Stimulated activated CD8-positive, alpha-beta memory T cell treated with anti-CD3 and anti-CD28 coated beads, Interleukin-7, amount 100 ng/mL, for 4 hours (primary cell): ENCODE measurements at places on chromosomes 4 and X.

DNA sequence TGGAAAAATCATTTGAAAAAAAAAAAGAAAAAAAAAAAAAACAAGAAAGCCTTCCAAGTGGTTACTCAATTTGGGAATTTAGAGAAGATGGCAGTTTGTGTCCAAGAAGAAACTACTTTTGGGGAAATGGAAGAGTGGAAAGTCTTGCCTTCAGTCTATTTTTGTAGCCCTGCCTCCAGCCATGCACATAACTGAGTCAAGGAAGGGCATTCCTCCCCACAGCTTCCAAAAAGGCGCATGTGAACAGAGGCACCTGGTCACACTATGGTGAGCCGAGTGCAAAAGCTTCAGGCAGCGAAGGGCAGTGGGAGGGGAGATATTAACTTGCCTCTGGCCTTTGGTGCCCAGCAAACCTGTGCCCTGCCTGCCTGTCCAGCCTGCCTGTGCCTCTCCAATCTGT, 163.7 kb downstream of the SMIM20 start:
- DNase-seq, result no peak

GRCh38 chr4:152693871-152694270, 14.1 kb upstream of the TMEM154 start:
- no peak for DNase-seq

GRCh38 chr4:109494563-109494962, 60.9 kb downstream of the SEC24B start:
- no peak for DNase-seq

GRCh38 chr4:159042097-159042605, 60.7 kb upstream of the RAPGEF2 start:
- DNase-seq, result no peak

DNA sequence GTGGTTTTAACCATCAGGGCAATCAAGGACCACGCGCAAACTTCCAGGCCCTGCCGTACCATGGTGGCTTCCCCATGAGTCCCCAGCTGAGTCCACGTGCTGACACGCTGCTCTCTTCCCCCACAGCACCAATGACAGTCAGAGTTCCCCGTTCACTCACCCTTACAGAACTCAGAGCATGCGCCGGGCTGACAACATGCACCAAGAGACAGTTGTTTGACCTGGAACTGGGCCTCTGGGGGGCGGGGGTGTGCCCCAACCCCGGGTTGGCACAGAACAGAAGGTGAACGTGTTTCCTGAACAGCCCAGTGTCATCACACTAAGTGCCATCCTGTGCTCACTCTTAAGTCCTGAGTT, 29.4 kb downstream of the IRF2 start:
- peak; percentile 12 for DNase-seq

DNA sequence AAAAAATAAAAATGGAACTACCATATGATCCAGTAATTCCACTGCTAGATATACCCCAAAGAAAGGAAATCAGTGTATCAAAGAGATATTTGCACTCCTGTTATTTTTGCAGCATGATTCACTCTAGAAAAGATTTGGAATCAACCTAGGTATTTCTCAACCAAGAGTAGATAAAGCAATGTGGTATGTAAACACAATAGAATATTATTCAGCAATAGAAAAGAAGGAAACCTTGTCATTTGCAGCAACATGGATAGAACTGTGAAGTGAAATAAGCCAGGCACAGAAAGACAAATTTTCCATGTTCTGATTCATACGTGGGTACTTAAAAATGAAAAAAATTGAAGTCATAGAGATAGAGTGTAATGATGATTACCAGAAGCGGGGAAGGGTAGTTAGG, 362.3 kb upstream of the EPHA5 start:
- no peak for DNase-seq

GRCh38 chr4:74618659-74619058, 173.7 kb downstream of the AREG start:
- no peak for DNase-seq

DNA sequence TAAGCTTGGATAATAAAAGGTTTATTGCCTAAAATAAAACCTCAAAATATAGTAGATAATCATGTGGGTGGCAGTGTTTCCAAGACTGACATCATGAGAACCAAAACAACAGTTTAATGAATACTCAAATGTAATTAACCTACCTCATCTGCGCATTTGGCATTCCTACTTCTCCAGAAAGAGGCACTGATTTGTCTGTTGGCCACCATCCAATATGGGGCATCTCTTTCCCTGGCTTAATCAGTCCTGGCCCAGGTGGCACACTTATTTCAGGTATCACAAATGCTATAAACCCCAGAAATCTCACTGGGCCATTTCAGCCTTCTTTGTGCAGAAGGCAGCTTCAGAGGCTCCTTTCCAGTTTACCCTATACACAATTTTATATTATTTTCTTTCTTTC, 192.2 kb downstream of the COMMD8 start:
- no peak for DNase-seq

- DNase-seq, result no peak
Observed at GRCh38 chrX:87105131-87105530, 412.5 kb upstream of the KLHL4 start.

DNA sequence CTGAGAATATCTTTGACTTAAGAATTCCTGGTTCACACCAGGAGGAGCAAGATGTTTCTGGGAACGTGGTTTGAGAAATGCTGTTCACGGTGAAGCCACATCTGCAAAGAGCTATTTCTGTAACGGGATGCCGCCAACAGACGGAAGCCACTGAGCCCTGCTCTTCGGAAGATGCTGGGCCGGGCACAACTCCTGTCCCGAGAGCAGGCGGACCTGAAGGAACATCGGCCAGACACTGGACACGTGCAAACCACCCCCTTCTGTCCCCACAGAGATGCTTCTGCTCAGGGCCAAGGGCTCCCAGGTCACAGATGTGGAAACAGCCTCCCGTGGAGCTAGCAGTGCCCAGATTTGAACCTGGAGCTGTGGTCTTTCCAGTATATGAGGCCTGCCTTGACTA, 24.3 kb downstream of the HMX1 start:
- no peak for DNase-seq

GRCh38 chr4:147736458-147736857, 4.6 kb downstream of the ARHGAP10 start:
- DNase-seq, result no peak

- no peak for DNase-seq
Observed at GRCh38 chrX:54237014-54237413, 54.0 kb upstream of the FAM120C start.

GRCh38 chr4:95513022-95513421, 35.8 kb downstream of the UNC5C start:
- no peak for DNase-seq

DNA sequence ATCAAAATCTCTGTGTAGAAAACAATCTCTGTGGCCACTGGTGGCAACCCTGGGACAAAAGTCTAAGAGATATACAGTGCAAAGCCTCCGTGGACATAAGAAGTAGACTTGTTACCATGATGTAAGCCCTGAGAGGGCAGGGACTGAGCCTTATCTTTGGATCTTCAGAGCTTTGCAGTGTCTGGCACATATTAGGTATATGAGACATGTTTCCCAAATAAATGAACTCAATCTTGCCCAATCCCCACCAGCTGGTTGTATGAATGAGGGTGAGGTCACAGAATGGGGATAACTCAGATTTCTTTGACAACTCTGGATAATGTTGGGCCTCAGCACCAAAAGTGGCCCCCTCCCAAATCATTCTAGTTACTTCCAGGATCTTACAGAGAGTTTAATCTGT, 511.4 kb upstream of the DIPK2B start:
- no peak for DNase-seq

GRCh38 chrX:8653956-8654355, 78.0 kb downstream of the ANOS1 start:
- no peak for DNase-seq

DNA sequence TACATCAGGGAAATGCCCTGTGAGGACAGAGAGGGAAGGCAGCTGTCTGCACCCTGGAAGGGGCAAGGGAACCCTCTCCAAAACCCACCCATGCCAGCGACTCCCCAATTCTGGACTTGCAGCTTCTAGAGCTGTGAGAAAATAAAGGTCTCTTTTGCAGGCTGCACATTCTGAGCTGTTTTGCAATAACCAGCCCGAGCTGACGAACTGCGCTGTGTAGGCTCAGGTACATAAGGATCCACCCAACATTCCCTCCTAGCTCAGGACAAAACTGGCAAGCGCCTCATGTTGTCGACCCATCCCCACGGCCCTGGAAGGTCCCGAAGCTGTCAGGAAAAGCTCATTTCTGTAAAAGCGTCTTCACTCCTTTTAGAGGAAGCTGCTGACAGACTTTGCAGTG, 271.8 kb downstream of the CRLF2 start:
- no peak for DNase-seq

- no peak for DNase-seq
Observed at GRCh38 chr4:56480691-56481090, 13.3 kb downstream of the SRP72 start.

DNA sequence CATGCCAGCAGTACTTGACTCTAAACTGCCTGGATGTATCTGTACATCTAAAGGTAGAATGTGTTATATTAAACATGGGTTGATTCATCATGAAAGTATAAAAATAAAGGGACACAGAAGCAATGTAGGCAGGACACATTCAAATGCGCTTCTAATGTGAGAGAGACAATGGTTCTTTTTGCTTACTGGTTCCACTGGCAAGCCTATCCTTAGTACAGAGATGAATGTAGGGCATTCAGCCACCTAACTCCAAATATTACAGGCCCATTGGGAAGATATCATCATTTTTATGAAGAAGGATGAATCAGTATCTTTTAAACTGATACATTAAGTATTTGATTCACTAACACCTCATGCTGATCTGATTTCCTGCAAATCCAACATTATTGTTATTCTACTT, 18.0 kb downstream of the CDKL2 start:
- DNase-seq, result no peak

- no peak for DNase-seq
Observed at GRCh38 chrX:123779908-123780396, 47.1 kb upstream of the THOC2 start.

DNA sequence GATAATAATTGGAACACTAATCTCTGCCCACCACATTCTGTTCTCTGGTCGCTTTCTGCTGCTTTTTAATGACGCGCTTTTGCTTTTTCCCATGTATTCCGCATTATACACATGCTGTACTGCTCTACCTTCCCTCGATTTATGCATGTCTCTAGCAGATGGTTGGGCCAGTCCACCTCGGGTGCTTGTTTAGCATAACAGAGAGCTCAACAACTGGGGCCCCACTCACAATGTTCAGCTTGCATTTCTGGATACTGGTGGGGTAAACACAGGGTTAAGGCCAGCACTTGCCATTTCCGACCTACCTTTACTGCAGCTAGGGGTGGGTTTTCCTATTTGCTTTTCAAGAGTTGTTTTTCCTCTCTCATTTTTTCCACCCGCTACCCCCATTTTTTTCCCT, 255.8 kb downstream of the SOX3 start:
- no peak for DNase-seq

DNA sequence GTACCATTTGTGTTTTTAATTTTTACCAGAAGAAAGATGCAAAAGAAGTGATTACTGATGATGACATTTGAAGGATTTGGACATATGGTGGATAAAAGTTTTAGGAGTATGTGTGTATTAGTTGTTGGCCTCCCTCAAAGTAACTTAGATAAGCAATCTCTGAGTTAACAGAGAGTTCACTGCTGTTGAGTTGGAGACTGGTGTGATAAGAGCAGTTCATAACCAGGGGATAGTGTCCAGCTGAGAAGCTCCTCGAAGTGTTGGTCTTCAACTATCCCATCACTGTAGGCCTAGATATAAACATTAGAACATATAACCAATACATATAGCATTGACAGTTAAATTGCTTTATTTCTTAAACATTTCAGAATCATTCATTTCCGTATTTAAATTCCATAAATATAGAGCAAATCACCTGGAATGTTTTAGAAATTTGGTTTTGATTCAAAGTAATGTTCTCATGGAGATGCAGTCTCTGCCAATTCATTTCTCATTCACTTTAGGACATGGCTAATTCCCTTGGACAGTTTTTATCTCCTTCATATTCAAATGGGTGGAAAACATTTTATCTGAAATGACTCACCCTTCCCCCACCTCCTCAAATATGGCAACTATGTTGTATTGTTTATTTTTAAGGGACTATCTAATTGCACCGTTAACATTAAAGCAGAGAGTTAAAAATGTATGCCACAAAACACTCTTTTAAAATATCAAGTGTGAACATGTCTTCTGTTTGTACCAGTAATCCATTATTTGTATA, 136.8 kb upstream of the SLC4A4 start:
- no peak for DNase-seq

- peak; percentile 44 for DNase-seq
Observed at GRCh38 chr4:6574747-6575502, at the start of gene MAN2B2. TSS of gene MAN2B2 (plus strand) at chr4:6575189. CDS start at chr4:6575211, 22 bp downstream.

GRCh38 chrX:11528623-11529022, 137.1 kb downstream of the ARHGAP6 start:
- DNase-seq, result no peak

- DNase-seq, result no peak
Observed at GRCh38 chrX:30663322-30663721, 10.1 kb downstream of the GK start.

DNA sequence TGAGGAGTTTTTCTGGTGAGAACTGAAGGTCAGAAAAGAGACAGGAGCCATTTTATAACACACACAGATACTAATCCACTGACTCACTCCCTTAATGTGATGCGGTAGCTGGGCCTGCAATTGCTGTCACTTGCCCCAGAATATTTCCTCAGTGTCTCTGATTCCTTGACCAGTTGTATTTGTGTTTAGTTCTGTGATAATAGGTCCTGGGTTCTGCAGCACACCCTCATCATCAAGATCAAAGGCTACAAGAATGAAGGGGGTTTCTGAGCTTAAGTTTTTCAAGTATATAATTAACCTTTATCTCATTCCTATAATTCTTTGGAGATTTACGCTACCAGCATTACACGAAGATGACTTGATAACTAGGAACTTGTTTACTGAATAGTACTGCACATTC, 576.5 kb upstream of the CPXCR1 start:
- no peak for DNase-seq

DNA sequence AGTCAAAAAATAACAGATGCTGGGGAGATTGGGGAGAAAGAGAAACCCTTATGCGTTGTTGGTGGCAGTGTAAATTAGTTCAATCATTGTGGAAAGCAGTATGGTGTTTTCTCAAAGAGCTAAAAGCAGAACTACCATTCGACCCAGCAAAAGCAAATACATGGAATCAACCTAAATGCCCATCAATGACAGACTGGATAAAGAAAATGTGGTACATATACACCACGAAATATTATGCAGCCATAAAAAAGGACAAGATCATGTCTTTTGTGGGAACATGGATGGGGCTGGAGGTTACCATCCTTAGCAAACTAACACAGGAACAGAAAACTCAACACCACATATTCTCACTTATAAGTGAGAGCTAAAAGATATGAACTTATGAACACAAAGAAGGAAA, 188.9 kb downstream of the CAMK2D start:
- DNase-seq, result no peak

DNA sequence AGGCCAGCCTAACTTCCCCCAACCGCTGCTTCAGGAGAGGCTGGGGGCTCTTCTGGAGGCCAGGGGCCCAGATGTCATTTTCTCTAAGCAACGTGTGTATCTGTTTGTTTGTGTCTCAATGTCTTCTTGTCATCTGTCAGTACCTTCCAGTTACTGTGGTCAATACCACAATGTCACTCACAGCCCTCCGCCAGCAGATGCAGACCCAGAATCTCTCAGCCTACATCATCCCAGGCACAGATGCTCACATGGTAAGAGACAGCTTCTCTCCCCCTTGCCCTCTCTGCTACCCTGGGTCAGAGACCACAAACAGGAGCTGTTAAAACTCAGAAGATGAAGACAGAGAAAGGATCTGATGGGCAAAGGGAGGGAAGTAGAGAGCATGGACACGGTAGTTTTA, 5.0 kb downstream of the XPNPEP2 start:
- no peak for DNase-seq

GRCh38 chr4:73446336-73446938, 10.4 kb downstream of the AFP start:
- DNase-seq, result no peak
